ENCODE measurements at places on chromosomes 2 and 18. TPM values are rescaled to one million over a fixed set of nuclear protein-coding genes. Genes with fewer than 3 reads are reported as not detected.

DNA sequence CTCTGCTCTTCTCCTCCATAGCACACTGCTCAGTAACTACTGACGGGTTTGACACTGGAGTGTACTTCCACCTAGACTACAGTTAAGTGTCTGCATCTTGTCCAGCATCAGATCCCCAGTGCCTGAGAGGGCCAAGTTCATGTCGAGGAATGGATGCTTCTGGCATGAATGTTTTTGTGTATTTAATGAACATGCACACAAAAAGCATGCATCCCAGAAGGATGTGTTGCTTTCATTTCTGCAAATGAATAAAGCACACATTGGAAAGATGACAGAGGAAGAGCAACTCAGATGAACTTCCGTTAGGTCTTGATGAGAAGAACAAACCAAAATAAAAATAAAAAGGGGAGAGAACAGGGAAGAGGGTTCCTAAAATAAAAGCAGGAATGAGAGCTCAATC, 27.9 kb downstream of the C2orf49 start:
- H3K4me3 ChIP-seq, result no peak overlapping the region
- no peak for DNase-seq
- H3K4me1 ChIP-seq, result no peaks in the 10 kb centered on the region
- no peaks in the 10 kb centered on the region for H3K27me3 ChIP-seq
- peaks cover 15% of the 10 kb centered on the region for H3K36me3 ChIP-seq

GRCh38 chr2:230846360-230846759, 18.4 kb upstream of the ITM2C start:
- H3K36me3 ChIP-seq, result no peaks in the 10 kb centered on the region
- peaks cover 6% of the 10 kb centered on the region for H3K4me1 ChIP-seq
- H3K4me3 ChIP-seq, result no peak overlapping the region
- no peak for DNase-seq
- H3K27ac ChIP-seq, result no peak overlapping the region
- H3K27me3 ChIP-seq, result peaks cover 5% of the 10 kb centered on the region

GRCh38 chr2:198611201-198611600, 806.8 kb downstream of the PLCL1 start:
- no peaks in the 10 kb centered on the region for H3K27me3 ChIP-seq
- no peak overlapping the region for H3K4me3 ChIP-seq
- no peak overlapping the region for H3K27ac ChIP-seq

DNA sequence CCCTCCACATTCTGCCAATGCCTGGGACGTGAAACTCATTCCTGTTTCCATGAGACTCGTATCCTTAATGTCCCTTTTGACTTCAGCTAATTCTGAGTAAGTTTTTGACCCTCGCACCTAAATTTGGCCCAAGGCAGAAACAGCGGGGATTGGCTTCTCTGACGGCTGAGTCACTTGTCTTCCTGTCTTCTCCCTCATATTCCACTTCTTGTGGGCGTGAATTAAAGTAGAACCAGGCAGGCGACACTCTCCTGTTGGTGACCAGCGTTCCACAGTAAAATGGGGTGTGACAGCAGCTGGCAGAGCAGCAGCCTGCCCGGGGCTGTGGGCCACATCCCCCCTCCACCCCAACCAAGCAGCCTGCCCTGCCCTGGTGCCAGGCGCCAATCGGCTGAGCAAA, 15.5 kb downstream of the TTC32 start:
- DNase-seq, result no peak
- no peaks in the 10 kb centered on the region for H3K36me3 ChIP-seq
- no peak overlapping the region for H3K4me3 ChIP-seq
- H3K27ac ChIP-seq, result no peak overlapping the region

DNA sequence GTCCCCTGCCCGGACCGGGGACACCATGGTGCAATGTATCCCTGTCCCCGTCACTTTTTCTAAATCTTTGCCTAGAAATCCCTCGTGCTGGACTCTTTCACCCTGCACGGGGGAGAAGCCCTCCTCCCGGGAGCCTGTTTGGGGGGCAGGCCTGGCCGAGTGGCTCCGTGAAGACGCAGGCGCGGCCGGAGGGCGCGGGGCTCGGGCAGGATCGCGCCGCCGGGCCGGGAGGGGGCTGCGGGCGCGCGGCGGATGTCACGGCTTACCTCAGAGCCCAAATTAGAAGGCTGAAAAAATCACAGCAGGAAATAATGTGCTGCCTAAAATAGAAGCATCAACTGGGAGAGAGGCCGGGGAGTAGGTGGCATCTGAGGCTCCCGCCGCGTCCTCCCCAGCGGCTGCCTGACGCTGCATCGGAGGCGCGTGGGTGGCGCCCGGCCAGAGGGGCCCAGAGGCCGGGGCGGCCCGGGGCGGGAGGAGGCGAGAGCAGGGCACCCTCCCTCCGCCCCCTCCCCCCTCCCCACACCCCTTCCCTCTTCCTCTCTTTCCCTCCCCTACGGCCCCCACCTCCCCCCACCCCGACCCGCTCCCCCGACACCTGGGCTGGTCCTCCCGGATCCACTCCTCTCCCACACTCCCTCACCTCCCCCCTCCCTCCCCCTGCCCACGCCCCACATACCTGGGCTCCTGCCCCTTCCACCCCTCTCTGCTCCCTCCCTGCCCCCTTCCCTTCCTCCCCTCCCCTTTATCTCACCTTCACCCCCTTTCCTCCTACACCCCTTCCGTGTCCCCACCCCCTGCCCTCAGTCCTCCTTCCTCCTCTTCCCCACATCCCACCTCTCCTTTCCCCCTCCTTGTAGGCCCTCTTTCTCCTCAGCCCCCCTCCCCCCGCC, 51.9 kb downstream of the SLC4A1AP start:
- no peaks in the 10 kb centered on the region for H3K36me3 ChIP-seq
- no peaks in the 10 kb centered on the region for H3K4me1 ChIP-seq
- H3K27ac ChIP-seq, result peak overlapping the region; percentile 43
- DNase-seq, result no peak

The CASP10 gene
- total RNA-seq, result 37.0 TPM

The NPHP1 gene
- total RNA-seq, result 0.55 TPM

GRCh38 chr2:213119061-213119809, 32.2 kb downstream of the IKZF2 start:
- no peaks in the 10 kb centered on the region for H3K36me3 ChIP-seq
- H3K27ac ChIP-seq, result no peak overlapping the region

DNA sequence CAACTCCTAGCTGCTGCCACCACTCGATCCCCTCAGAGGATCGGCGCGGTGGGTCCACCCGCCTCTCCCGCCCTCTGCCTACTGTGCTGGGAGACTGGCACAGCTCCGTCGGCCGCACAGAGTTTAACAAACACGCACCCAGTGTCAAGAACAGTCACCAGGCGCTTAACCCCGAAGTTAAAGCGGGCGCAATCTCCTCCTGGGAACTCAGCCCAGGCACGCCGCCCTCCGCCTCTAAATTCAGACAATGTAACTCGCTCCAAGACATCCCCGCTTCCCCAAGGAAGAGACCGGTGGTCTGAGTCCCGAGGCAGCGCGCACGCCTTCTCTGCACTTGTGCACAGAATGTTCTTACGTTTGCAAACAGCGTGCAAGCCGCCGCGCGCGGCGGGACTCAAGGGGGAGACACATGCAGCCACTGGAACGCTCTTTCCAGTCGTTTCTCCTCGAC, 533 bp downstream of the CXCR4 start:
- peak overlapping the region; percentile 39 for H3K4me3 ChIP-seq
- peaks cover 86% of the 10 kb centered on the region for H3K27me3 ChIP-seq
- DNase-seq, result peak; percentile 35
- H3K27ac ChIP-seq, result peak overlapping the region; percentile 84
- H3K36me3 ChIP-seq, result no peaks in the 10 kb centered on the region

- peaks cover 5% of the 10 kb centered on the region for H3K4me1 ChIP-seq
- no peak for DNase-seq
- H3K4me3 ChIP-seq, result no peak overlapping the region
- H3K27me3 ChIP-seq, result no peaks in the 10 kb centered on the region
These were observed 3.0 kb downstream of the SAP130 start for GRCh38 chr2:128024816-128025215.

DNA sequence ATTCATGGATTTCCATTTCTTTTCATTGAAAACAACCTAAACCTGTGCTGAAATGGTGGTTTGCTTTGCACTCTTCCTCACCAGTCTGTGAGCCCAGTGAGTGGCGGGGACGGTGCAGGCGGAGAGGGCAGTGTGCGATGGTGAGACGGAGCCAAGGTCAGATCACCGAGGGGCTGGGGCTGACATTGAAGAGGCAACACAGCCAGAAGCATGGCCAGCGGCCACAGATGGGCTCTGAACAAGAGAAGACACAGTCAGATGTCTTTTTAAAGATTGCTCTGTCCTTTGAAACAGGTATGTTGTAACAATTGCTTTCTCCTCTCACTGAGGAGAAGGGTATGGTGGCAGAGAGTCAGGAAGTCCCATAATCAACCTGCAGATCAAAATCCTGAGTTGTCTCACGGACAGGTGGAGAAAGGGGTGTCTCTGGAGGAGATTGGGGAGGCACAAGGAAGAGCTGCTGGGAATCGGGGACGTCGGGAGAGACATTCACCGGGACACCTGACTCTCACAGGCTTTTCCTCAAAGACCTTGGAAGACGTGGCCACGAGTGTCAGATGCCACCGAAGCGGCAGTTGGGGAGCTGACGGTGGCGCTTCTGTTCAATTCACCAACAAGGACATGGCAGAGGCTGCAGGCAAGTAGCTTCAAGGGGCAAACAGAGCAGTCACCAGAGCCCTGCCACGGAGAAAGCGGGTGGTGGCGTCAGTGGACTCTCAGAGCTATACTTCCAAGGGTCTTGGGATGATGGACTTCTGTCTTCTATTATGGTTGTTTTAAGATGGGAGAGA, 12.1 kb upstream of the ZNF516 start:
- no peaks in the 10 kb centered on the region for H3K4me1 ChIP-seq
- H3K27ac ChIP-seq, result no peak overlapping the region
- no peaks in the 10 kb centered on the region for H3K27me3 ChIP-seq
- no peak overlapping the region for H3K4me3 ChIP-seq
- DNase-seq, result no peak

- no peaks in the 10 kb centered on the region for H3K27me3 ChIP-seq
- H3K36me3 ChIP-seq, result no peaks in the 10 kb centered on the region
- no peak overlapping the region for H3K4me3 ChIP-seq
- DNase-seq, result no peak
- no peak overlapping the region for H3K27ac ChIP-seq
These were observed 19.3 kb upstream of the ODC1 start for GRCh38 chr2:10467401-10467800.

DNA sequence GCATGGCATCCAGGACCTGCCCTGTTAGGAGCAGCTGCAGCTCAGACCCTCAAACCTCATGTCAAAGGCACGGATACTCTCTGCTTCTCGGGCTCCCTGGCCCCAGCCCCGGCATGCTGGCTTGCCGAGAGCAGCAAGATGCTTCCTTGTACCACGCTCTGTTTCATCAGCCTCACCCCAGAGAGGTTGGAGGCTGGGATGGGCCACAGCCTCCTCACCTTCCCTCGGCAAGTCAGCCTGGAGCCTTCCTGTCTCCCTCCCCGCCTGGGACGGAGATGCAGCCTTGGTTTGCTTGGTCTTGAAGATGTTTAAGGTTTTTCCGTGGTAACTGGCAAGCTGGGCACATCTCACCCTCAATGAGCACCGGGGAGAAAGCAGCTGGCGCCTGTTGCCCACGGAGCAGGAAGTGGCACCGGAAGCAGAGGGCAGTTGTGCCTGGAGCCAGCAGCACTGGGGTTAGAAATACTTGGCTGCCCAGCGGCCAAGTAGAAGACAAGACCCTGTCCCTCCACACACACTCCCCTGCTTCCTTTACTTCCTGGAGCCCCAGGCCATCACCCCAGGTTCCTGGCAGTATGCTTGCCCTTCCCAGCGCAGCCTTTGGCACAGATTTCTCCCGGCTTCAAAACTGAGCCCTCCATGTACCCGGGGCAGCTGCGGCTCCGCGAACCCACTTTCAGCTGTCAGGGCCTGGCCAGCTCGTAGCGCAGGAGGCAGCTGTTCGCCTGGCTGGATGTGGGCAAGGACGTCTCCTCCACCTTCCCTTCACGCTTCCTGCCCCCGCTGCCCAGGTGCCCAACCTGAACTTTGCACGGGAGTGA, 17.4 kb downstream of the FBLN7 start:
- no peaks in the 10 kb centered on the region for H3K36me3 ChIP-seq
- H3K27ac ChIP-seq, result no peak overlapping the region
- no peak for DNase-seq
- no peak overlapping the region for H3K4me3 ChIP-seq
- no peaks in the 10 kb centered on the region for H3K4me1 ChIP-seq
- H3K27me3 ChIP-seq, result no peaks in the 10 kb centered on the region

- H3K27ac ChIP-seq, result no peak overlapping the region
- no peak for DNase-seq
- no peaks in the 10 kb centered on the region for H3K36me3 ChIP-seq
- H3K27me3 ChIP-seq, result no peaks in the 10 kb centered on the region
These were observed 223.0 kb downstream of the NBAS start for GRCh38 chr2:15337996-15338666.
